GM04503 (cell line): ENCODE measurements at places on chromosomes 13 and 19.
A peak's percentile ranks its signal among the peaks of the same experiment; 100 is the strongest.

GRCh38 chr19:3184847-3185460 is 776 bp upstream of the NCLN start:
- no peak for DNase-seq

- peak; percentile 37 for DNase-seq
Observed at GRCh38 chr19:48746738-48747575, at the start of gene IZUMO1. Gene IZUMO1, minus strand, starts transcription at chr19:48746909. Its CDS starts 1,050 bp downstream, at chr19:48745859.

GRCh38 chr19:33868788-33869412 is 72.2 kb downstream of the KCTD15 start:
- DNase-seq = no peak

GRCh38 chr13:31242916-31243315 is 43.1 kb downstream of the B3GLCT start:
- no peak for DNase-seq

DNA sequence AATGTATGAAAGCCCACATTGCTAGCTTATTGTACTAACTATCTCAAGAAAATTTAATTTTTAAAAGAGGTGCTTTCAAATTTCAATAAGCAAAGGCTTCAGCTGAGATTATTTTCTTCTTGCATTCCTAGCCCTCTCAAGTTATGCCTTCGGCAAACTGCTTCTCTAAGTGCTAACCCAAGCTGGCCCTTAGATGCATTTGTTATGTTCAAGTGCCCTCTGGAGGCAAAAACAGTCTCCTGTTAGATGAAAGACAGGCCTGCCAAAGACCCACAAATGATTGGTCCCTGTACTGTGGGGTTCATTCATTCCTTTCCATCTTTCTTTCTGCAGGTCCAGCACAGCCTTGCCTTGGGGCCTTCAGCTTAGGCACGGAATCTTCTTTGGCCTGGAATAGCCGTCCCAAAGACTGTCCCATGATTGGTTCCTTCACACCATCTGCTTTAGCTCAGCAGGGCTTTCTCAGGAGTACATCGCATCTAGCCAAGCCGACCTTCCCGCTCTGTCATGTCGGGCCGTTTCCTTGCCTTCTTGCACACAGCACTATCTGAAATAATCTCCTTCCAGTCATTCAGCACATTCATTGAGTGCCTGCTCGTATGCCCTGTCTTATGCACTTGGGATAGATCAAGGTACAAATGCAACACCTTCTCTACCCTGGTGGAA is 26.4 kb upstream of the TPTE2 start:
- no peak for DNase-seq

DNA sequence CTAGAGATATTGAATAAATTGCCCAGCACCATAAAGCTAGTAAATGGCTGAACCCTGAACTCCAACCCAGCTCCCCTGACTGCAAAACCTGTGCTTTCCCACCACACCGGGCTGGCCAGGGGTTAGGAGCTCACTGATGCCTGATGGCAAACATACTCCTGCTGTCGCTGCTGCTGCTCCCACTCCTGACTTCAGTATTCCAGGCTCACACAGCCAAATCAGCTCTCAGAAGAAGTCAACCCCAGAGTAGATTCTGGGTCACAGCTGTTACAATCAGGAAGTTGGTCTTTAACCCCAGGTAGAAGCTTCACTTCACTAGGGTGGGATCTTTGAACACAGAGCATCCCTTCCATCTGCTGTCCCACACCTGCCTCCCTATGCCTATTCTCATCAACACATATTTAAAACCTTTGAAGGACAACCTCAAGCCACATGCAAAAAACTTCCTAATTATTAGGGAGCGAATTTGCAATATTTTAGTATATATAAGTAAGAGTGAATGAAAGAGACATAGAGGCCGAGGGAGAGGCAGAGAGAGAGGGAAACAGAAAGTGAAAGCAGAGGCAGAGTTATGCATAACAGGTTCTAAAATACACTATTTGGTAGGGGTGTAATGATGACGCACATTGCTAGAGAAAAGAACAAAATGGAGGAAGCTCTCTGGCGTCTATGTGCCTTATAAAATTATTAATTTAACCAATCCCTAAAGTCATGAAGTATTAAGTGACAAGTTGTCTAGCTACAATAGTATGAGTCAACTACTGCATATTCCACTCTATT is 99.4 kb upstream of the SERP2 start:
- no peak for DNase-seq
